ENCODE measurements at places on chromosomes 7 and 10.
A peak's percentile ranks its signal among the peaks of the same experiment; 100 is the strongest.

DNA sequence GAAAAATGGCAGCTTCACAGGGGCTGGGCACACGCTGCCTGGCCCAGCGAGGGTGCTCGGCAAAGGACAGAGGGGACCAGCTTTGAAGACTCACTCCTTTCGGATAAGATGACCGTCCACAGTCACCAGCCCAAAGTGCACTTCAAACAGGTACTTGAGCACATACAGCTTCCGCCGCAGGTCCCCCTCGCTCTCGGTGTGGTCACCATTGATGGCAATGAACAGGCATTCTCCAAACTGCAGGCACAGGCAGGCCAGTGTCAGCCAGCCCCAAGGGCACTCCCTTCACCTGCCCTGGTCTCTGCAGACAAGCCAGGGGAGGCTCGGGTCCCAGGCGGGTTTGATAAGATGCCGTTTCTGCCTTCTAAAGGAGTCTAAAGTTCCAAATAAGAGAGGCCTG lies 11.6 kb downstream of the HPS1 start:
- DNase-seq: no peak

GRCh38 chr10:127824826-127825225 lies 67.9 kb downstream of the CLRN3 start:
- no peak for DNase-seq

DNA sequence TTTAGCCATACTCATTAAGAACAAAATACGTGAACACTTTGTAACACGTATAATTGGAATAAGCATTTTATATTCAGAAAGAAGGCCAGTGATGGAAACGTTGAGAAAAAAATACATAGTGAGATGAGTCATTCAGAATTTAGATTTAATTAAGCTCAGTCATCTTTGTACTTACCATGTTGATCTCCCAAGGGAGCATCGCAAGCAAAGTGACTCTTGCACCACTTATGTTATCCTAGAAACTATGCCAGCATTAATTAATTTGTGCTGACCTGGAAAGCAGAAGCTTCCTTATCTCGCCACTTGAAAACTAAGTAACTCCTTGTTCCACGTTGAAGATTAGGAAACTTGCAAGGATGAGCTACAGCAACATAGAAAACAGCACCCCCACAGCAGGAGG lies 9.7 kb upstream of the MPP7 start:
- no peak for DNase-seq

- no peak for DNase-seq
These were observed 25.9 kb upstream of the PANK1 start for GRCh38 chr10:89670926-89671325.

- DNase-seq: peak; percentile 90
These were observed 679 bp downstream of the ARF5 start for GRCh38 chr7:127588697-127589482.
